ENCODE measurements at places on chromosomes 1 and 21.

DNA sequence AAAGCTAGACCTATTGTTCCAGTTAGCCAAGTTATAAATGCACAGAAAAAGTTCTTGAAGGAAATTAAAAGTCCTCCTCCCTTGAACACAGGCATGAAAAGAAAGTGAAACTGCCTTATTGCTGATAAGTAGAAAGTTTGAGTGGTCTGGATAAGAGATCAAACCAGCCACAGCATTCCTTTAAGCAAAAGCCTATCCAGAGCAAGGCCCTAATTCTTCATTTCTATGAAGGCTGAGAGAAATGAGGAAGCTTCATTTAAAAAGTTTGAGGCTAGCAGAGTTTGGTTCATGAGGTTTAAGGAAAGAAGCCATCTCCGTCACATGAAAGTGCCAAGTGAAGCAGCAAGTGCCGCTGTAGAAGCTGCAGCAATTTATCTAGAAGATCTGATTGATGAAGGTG is 2.7 kb upstream of the SSX2IP start:
- H3K36me3 ChIP-seq = no peaks in the 10 kb centered on the region
- H3K27me3 ChIP-seq = no peaks in the 10 kb centered on the region
- H3K27ac ChIP-seq = peak overlapping the region; percentile 89
- H3K4me3 ChIP-seq = no peak overlapping the region
- peaks cover 39% of the 10 kb centered on the region for H3K4me1 ChIP-seq

- DNase-seq = no peak
- H3K27ac ChIP-seq = no peak overlapping the region
- peaks cover 1% of the 10 kb centered on the region for H3K4me1 ChIP-seq
- no peak overlapping the region for H3K4me3 ChIP-seq
- H3K36me3 ChIP-seq = no peaks in the 10 kb centered on the region
- H3K27me3 ChIP-seq = no peaks in the 10 kb centered on the region
These were observed 25.1 kb downstream of the LRRC3 start for GRCh38 chr21:44480200-44481053.

GRCh38 chr1:180112984-180113647 is 41.6 kb upstream of the QSOX1 start:
- H3K27ac ChIP-seq = no peak overlapping the region
- H3K27me3 ChIP-seq = no peaks in the 10 kb centered on the region
- no peaks in the 10 kb centered on the region for H3K4me1 ChIP-seq
- peaks cover 29% of the 10 kb centered on the region for H3K36me3 ChIP-seq

DNA sequence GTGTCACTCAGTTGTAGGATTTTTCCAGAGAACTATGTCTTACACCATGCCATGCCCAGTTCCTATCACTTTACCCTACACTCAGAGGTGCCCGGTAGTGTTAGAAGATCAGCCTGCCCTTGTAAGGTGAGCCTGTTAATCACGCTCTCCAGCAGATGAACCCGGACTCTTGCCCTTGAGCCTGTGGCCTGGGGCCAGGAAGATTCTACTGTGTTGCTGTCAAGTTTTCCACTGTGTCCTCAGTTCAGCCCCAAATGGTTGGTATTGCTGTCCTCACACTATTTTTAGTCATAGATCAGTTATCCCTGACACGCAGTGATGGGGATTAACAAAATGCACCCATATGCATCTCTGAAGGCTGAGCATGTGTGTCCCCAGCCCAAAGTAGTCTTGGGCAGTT is 105.0 kb upstream of the SPAG17 start:
- no peaks in the 10 kb centered on the region for H3K27me3 ChIP-seq
- no peak overlapping the region for H3K27ac ChIP-seq
- DNase-seq = no peak
- H3K4me1 ChIP-seq = peaks cover 17% of the 10 kb centered on the region
- H3K4me3 ChIP-seq = no peak overlapping the region

DNA sequence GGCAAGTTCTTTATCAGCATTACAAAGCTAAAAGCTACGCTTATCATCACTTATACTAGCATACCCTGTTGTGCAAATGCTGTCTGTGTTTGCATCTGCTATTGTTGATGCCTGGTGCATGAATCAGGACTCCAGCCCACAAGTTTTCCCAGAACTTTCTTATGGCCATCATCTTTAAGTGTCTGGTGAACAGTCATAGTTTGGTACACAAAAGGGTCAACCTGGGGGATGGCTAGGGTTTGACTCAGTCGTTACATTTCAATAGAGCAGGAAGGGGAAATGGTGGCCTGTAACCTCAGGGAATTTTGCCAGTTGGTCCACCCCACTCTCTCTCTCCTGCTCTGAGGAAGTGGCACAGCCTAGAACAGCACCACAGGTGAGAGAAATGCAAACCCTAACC is 35.4 kb downstream of the SELL start:
- H3K27me3 ChIP-seq = no peaks in the 10 kb centered on the region
- H3K36me3 ChIP-seq = no peaks in the 10 kb centered on the region
- H3K4me1 ChIP-seq = peaks cover 9% of the 10 kb centered on the region

DNA sequence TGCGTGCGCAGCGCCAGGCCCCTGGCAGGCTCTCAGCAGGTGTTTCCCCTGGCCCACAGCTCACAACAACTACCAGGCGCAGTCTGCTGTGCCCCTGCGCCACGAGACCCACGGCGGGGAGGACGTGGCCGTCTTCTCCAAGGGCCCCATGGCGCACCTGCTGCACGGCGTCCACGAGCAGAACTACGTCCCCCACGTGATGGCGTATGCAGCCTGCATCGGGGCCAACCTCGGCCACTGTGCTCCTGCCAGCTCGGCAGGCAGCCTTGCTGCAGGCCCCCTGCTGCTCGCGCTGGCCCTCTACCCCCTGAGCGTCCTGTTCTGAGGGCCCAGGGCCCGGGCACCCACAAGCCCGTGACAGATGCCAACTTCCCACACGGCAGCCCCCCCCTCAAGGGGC is 68.1 kb downstream of the ALPL start:
- H3K4me3 ChIP-seq = no peak overlapping the region
- no peak for DNase-seq
- H3K4me1 ChIP-seq = no peaks in the 10 kb centered on the region
- peaks cover 13% of the 10 kb centered on the region for H3K27me3 ChIP-seq

GRCh38 chr1:183270541-183271141 is 84.6 kb downstream of the LAMC2 start:
- H3K4me1 ChIP-seq = peaks cover 20% of the 10 kb centered on the region
- no peaks in the 10 kb centered on the region for H3K27me3 ChIP-seq
- no peak for DNase-seq
- H3K27ac ChIP-seq = peak overlapping the region; percentile 43

DNA sequence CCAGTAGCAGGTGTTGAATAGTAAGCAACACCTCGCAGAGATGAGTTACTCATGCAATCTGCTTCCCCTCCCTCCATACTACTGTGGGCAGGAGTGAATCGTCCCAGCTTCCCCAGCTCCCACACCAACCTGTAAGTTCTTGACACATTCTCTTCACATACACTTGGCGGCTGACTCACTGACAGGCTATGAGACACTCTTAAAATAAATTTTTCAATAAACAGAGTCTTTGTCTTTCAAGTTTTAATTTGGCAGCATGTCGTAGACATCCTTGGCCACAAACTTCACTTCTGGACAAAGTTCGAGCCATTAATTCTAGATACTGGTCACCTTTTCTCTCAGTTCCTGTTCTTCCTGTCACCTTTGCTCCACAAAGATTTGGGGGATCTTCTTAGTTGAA is 290.7 kb downstream of the TM2D1 start:
- peak overlapping the region; percentile 47 for H3K27ac ChIP-seq
- no peak for DNase-seq
- H3K36me3 ChIP-seq = peaks cover 42% of the 10 kb centered on the region
- peaks cover 58% of the 10 kb centered on the region for H3K4me1 ChIP-seq

- H3K27me3 ChIP-seq = peaks cover 5% of the 10 kb centered on the region
- no peaks in the 10 kb centered on the region for H3K36me3 ChIP-seq
- DNase-seq = no peak
- H3K27ac ChIP-seq = no peak overlapping the region
- H3K4me1 ChIP-seq = peaks cover 20% of the 10 kb centered on the region
- no peak overlapping the region for H3K4me3 ChIP-seq
These were observed 85.9 kb downstream of the SELENOF start for GRCh38 chr1:86828024-86828423.

- H3K4me1 ChIP-seq = no peaks in the 10 kb centered on the region
- H3K27me3 ChIP-seq = no peaks in the 10 kb centered on the region
- peaks cover 6% of the 10 kb centered on the region for H3K36me3 ChIP-seq
- no peak overlapping the region for H3K27ac ChIP-seq
- no peak for DNase-seq
- no peak overlapping the region for H3K4me3 ChIP-seq
These were observed 379.9 kb downstream of the PTBP2 start for GRCh38 chr1:97101509-97101908.

DNA sequence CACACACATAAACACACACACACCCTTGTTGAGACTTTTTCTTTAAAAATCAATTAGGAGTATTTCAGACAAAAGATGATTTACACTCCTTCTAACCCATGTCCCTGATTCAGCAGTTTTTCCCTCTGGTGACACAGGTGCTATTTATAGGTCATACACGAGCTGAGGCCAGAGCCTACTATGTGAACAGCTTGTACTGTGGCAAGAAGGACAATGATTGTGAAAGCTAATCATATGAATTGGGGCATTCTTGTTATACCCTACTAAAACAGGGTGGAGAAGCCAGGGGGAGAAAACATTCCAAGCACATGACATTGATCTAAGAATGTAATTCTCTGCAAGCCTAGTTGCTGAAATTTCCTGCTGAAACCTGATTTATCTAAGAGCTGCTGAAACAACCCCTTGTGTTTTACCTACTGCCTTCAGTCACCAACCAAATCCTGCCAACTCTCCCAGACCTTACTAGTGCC is 60.3 kb downstream of the XCL1 start:
- no peak overlapping the region for H3K27ac ChIP-seq
- no peak overlapping the region for H3K4me3 ChIP-seq
- peaks cover 21% of the 10 kb centered on the region for H3K4me1 ChIP-seq

DNA sequence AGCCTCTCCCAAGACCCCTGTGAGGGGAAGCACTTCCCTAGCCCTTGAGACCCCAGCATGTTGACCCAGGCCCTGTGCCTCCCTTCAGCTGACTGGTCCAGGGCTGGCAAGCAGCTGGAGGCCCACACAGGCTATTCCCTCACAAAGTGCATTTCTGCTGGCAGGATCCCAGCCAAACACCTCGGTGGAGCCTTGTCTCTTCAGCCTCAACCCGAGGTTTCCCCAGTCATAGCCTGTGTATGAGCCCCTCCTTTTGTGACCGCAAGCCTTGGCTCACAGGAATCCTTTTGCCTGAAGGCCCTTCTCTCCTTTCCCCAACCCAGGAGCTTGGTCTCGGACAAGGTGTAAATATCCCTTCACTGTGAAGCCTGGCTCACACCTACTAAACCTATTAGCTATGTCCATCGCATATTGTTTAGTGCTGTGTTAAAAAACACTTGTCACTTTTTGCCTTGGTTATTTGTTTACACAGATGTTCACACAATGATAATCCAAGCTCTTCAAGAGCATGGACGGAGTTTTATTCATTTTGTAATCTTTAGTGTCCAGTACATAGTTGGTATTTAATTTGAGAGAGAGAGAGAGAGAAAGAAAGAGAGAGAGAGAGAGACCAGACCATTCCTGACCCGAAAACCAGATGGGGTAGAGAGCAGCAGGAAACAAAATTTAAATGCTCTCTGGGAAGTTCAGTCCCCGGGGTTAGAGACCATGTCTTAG is 8.5 kb upstream of the CD247 start:
- no peaks in the 10 kb centered on the region for H3K4me1 ChIP-seq
- no peak for DNase-seq
- no peak overlapping the region for H3K4me3 ChIP-seq
- H3K27me3 ChIP-seq = peaks cover 7% of the 10 kb centered on the region
- H3K27ac ChIP-seq = no peak overlapping the region

- H3K36me3 ChIP-seq = no peaks in the 10 kb centered on the region
- peaks cover 2% of the 10 kb centered on the region for H3K4me1 ChIP-seq
- no peak overlapping the region for H3K27ac ChIP-seq
- no peak for DNase-seq
- H3K4me3 ChIP-seq = no peak overlapping the region
- peaks cover 49% of the 10 kb centered on the region for H3K27me3 ChIP-seq
These were observed 7.1 kb upstream of the CD34 start for GRCh38 chr1:207918011-207918410.

DNA sequence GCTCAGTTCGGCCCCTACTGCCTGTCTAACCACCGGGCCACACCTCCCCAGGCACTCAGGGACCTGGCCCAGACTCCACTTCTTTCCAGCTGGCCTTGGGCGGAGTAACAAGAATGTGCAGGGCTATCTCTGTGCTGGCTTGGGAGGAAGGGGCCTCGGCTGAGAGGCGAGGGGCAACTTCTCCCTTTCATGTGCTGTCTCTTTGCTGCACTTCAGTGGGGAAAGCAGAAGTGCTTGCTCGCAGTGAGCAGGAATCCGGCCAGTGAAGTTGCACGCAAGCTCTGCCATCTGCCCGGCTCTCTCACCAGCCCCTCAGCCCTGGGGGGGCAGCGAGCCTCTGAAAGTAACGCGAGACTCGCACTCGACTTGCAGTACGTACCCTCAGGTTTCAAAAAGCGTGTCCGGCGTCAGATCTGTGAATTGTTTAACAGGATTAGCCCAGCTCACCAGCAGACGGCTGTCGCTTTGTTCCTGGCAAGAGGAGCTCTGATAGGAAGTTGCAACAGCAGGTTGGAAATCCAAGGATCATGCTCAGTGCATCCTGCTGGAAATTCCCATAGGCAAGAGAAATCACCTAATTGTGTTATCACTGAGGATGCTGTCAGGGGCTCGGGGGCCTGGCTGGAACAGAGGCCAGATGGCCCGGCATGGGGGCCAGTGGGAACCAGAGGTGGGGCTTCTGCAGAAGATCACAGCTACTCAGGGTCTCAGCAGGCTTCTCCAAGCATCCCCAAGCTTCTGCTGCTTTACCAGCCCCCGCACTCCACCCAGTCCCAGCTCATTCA is 221.1 kb downstream of the NPHP4 start:
- peak overlapping the region; percentile 49 for H3K4me3 ChIP-seq
- no peak for DNase-seq
- peak overlapping the region; percentile 76 for H3K27ac ChIP-seq
- no peaks in the 10 kb centered on the region for H3K36me3 ChIP-seq

DNA sequence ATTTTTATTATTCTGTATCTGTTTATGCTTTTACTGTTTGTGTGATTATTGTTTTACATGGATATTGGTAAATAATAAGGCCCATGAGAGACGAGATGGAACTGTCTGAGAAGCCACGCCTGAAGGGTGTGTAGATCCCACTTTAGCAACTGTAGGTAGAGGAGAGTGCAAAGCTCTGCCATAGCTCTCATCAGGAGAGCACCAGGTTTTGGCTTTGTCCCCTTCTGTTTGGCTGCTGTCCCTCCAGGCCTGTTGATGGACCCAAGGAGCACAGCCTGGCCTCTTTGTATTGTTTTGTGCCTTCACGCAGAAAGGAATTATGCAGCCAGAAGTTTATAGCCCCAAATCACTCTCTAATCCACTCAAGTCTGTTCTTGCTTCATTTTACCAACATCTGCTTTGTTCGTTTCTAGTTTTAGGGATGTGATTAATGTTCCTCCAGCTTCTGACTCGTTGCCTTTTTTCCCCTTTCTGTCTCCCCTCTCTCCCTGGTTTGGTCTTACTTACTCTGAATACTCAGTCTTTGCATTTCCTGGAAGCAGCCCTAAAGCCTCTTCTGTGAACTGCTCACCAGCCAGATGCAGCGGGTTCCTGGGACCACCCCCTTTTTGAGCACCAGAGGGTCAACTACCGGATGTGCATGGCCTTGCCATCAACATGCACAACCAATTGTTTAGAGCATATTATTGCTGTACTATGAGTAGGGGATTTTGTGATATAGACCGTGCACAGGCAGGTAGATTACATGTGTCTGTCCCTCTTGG is 127.3 kb downstream of the HHAT start:
- no peak for DNase-seq
- H3K36me3 ChIP-seq = peaks cover 14% of the 10 kb centered on the region
- no peaks in the 10 kb centered on the region for H3K27me3 ChIP-seq
- no peaks in the 10 kb centered on the region for H3K4me1 ChIP-seq
- no peak overlapping the region for H3K4me3 ChIP-seq
- H3K27ac ChIP-seq = no peak overlapping the region

All from mesothelial cell of epicardium (in vitro differentiated cells).